Effector memory CD4-positive, alpha-beta T cell (primary cell): ENCODE measurements at places on chromosomes 6 and 20.

- DNase-seq = no peak
Measured at GRCh38 chr6:129402244-129402643, 307.7 kb downstream of the ARHGAP18 start.

DNA sequence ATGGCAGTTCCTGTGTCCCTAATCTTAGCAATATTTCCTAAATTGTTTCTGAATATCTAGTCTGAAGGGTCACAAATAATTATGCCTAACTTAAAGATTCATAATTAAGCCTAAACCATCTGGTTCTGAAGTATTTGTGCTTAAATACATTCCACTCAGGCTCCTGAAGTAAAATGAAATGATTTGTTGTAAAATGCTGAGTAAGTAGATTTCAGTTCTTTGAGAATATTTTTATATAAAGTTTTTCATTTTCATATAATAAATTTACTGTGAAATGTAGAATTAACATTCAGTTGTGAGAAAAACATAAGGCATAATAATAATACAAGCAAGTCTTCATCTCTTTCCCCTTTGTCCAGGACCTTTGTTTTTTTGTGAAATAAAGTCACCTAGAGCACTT is 330.6 kb upstream of the IMPG1 start:
- no peak for DNase-seq

DNA sequence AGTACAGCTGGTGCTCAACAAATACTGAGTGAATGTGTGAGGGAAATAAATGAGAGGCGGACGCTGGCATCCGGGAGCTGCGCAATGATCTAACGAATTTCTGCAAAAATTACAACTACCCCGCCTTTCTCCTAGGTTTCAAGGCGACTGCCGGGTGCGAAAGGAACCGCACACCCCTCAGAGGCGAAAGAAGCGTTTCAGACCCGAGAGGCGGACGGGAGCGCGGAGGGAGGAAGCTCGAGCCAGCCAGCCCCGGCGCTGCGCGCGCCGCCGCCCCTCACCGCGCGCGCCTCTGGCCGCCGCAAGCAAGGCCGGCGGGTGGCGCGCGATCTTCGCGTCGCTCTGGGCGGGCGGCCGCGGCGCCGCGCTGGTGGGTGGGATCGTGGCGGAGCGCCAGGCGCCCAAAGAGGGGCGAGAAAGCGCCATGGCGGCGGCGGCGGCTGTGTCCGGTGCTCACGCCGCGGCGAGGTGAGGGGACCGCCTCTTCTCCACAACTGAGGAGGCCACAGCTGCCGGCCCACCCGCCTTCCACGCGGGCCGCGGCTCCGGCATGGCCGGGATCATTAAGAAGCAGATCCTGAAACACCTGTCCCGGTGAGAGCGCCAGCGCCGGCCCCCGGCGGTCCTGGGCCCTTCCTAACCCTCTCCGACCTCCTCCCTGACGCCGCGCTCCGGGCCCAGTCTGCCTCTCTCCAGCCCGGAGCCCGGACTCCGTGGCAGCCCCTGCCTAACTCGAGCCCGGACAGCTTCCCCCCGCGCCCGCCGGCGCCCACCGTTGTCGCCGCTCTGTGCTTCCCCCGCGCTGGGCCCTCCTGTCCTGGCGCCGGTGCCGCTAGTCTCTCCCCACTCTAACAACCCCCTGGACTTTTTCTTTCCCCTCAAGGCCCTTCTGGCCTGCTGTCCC is at the start of gene BLTP3A:
Gene BLTP3A, plus strand, starts transcription at position 383 of the 904 bp plus-strand sequence. Its CDS starts 168 bp downstream, at position 551.
- DNase-seq = peak; percentile 57

- no peak for DNase-seq
Measured at GRCh38 chr6:106536357-106536756, 92.9 kb downstream of the RTN4IP1 start.

DNA sequence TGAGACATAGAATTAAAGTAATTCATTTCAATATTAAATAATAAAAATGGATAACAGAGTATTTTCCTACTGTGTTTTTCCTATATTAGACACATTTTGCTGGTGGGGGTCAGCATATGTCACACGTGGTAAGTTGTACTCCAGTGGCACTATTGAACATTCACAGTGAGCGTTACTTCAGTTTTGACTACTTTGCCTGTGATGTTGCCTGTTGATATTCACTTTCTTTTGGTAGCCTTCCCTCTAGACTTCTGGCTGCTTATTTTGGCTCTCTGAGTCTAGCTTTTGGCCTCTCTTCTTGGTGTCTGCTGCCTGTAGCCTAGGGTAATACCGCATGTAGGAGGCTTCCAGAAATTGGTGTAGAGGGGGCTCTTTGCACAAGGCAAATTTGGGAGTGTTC is 64.4 kb upstream of the TFB1M start:
- no peak for DNase-seq

DNA sequence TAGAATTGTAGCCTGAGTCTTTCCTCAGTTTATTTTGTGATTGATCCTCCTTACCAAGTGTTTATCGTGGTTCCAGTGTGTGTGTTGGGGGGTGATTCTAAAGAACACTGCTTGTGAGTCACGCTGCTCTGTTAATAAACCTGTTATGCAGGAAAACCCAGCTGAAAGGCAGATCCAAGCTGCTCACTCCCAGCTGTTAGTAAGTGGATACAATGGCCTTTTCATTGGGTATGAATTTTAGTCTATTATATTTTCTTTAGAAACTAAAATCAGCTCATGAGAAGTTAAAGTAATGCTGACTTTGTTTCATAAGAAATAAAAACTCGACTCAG is 12.2 kb upstream of the DSTN start:
- no peak for DNase-seq

DNA sequence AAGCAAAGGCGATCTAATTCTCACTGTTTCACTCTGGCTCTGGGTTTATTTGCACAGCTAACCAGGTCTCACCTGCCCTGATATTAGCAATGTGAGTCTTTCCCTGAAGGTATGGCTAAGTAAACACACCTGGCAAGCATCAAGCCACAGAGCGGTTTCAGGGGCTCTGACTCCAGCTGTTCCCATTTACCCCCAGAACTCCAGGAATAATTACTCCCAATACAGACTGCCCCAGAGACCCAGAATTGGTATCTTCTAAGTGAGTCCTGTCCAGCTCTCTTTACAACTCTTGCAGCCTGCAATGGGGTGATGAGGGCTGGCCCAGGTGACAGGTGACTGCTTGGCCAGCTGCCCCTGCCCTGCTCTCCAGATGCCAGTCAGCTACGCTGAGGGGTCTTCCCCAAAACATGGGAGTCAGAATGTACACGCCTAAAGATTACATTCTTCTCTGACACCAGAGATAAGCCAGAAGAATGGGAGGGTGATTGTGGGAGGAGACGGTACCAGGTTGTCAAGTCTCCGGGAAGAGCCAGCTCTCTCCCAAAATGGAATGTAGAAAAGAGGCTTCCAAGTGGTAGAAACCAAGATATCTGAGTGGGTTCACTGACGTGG is 4.9 kb upstream of the LRRN4 start:
- DNase-seq = no peak
